Activated CD4-positive, CD25-positive, alpha-beta regulatory T cell (primary cell): ENCODE measurements at places on chromosomes 6 and 20.

- DNase-seq = no peak
These were observed 166.6 kb upstream of the TAB2 start for GRCh38 chr6:149150801-149151398.

DNA sequence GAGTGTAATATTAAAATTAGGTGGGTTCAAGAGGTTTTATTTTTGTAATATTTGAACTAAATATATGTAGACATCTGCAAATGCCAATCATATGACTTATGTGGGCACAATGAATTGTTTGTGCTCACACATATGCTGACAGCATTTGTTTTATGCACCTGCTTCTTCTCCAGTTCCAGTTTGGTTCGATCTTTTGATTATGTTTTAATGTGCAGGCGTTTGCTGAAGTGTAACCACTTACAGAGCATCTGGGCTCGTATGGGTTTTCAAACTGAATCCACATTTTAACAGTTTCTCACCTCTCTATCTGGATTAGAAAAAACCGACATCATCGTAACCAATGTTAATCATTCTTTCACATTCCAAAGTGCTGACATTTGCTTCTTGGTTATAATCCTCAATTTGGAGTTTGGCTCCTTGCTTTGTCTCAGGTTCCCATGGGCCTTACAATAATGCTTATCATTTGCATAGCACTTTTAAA lies 129.1 kb upstream of the SPACA1 start:
- DNase-seq = no peak

DNA sequence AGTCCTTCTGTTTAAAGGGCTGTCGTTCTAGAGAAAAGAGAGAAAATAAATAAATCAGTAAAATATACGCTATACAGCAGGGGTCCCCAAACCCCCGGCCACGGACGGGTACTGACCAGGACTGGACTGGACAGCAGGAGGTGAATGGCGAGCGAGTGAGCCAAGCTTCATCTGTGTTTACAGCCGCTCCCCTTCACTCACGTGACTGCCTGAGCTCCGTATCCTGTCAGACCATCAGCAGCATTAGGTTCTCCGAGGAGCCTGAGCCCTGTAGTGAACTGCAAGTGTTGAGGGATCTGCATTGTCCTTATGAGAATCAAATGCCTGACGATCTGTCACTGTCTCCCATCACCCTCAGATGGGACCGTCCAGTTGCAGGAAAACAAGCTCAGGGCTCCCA lies 76.5 kb downstream of the ZNF217 start:
- no peak for DNase-seq

GRCh38 chr6:72944660-72945059 lies 280.6 kb downstream of the KHDC1L start:
- no peak for DNase-seq

DNA sequence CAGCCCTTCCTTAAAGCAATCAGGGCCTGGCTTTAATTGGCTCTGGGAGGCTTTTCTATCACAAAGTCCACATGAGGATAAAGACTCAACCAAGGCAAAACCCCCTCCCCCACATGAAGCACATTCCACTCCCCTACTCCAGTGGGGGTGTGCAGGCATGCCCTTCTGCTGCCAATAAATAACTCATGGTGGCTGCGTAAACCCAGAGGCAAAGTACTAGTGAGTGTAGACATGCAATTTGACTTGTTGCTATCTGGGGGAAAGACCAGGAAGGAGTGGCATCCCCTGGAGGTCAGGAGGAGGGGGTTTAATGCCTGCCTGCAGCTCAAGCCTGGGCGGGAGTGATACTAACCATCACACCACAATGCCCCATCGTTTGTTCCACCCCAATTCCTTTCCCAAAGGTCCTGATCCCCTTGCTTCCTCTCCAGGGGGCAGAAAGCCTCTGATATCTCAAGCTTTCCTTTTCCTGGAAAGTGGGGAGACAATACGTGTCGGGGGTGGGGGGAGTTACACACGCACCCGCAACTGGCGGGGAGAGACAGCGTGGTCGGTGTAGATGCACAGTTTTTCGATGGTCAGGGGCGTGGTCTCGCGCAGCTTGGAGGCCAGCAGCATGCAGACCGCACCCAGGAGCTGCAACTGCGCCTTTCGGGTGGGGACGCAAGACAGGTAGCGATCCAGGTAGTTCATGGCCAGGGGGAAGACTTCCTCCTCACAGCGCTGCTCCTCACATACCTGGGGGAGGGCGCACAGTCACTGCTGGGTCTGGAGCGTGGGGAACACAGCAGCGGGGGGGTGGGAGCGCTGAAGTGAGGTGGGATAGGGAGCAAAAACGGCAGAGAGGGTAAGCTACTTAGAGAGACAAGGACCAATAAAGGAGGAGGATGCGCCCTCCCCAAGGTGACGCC lies 1.5 kb downstream of the CCND3 start:
- DNase-seq = no peak
